Stimulated activated CD4-positive, alpha-beta T cell treated with anti-CD3 and anti-CD28 coated beads, Interleukin-4, amount 100 ng/mL, for 1 hour (primary cell): ENCODE measurements at places on chromosomes 7 and 10.
A peak's percentile ranks its signal among the peaks of the same experiment; 100 is the strongest.

DNA sequence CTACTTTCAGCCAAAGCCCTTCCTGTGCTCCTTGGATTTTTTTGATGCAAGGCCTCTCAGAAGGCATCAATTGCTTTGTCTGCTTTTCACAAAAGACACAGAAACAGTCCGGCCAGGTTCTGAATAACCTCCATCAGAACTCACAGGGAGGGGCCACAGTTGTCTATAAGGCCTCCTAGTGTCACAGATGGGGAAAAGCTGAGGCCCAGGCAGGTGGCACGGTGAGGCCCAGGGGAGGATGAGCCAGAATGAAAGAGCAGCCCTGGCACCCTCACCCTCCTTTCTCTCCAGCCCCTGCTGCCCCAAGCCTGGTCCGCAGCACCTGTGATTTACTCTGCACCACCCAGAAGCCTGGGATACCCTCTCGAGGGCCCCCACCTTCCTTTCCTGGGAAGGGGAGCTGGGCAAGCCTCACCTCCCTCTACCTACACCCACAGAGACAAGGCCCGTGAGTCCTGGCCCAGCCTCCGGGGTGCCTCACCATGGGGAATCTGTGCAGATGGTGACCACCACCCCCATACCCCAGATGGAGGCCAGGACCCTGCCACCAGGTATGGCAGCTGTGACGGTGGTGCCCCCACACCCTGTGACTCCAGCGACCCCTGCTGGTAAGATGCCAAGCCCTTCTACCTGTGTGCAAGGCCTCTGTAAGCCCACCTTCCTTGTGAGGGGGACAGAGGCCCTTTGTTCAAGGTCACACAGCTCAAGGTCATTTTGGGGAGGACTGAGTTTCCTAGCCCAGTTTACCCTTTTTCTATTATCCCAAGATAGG is 26.2 kb upstream of the ZNF467 start:
- peak; percentile 62 for DNase-seq

GRCh38 chr7:6276911-6277408 is 4.5 kb upstream of the CYTH3 start:
- no peak for DNase-seq

DNA sequence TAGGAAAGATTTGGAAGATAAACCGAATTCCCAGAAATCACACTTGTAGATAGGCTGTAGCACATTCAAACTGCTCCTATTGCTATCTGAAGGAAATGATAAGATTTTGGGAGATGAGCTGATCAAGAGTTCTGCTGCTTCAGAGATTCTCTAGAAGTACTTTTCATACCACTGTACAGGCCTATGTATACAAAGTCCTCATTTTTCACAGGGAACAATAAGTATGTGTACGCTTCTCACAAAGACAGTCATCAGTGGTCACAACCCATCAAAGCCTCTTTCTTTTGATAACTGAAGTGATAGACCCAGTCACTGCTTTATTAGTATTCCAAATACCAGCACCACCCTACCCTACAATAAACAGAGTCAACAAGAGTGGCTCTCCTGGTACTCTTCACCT is 15.6 kb upstream of the SEPTIN7 start:
- no peak for DNase-seq

DNA sequence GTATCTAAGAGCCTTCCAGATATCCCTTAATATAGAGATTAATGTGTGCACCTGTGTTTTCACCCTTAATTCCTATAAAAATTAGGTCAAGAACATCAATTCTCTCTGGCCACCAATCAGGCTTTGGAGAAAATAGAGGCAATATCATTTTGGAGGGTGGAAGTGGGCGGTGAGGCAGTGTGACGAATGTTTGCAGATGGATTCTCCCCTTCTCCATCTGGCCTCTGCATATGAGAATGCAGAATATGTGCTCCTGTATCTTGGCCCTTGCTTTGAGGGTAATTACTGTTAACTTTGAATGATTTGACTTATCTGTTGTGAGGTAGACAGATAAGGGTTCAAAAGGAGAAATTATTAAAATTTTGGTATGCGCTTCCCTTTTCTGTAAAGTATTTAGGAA is 304.0 kb upstream of the NPSR1 start:
- DNase-seq: no peak

- no peak for DNase-seq
These were observed 118.2 kb downstream of the ZNF248 start for GRCh38 chr10:37739181-37739580.

- DNase-seq: no peak
These were observed 2.6 kb upstream of the OPN4 start for GRCh38 chr10:86651631-86652331.

GRCh38 chr10:71218046-71218650 is 5.8 kb downstream of the UNC5B start:
- no peak for DNase-seq

GRCh38 chr7:66921918-66922486 is 977 bp downstream of the TMEM248 start:
- peak; percentile 4 for DNase-seq
